ENCODE measurements at places on chromosomes 1 and 21. TPM values are rescaled to one million over a fixed set of nuclear protein-coding genes. Genes with fewer than 3 reads are reported as not detected.

Gene AKR7A3
- not detected for total RNA-seq

Gene GUCA2A
- not detected for total RNA-seq

Gene LRRC71
- total RNA-seq = not detected

Gene SLC16A4
- total RNA-seq = 32.0 TPM

Gene CYP4A11
- total RNA-seq = not detected

Gene AMIGO1
- total RNA-seq = 1.3 TPM

Gene OPRD1
- total RNA-seq = under 0.01 TPM

Gene SEC22B
- total RNA-seq = 9.9 TPM

Gene NAV1
- total RNA-seq = 22.9 TPM

Gene CFHR3
- not detected for total RNA-seq

Gene AGBL4
- not detected for total RNA-seq

Gene C1orf35
- total RNA-seq = 39.0 TPM

Gene ANKRD34A
- not detected for total RNA-seq

Gene TRIM58
- total RNA-seq = 10.8 TPM
